ENCODE measurements at places on chromosomes 16 and 17.

DNA sequence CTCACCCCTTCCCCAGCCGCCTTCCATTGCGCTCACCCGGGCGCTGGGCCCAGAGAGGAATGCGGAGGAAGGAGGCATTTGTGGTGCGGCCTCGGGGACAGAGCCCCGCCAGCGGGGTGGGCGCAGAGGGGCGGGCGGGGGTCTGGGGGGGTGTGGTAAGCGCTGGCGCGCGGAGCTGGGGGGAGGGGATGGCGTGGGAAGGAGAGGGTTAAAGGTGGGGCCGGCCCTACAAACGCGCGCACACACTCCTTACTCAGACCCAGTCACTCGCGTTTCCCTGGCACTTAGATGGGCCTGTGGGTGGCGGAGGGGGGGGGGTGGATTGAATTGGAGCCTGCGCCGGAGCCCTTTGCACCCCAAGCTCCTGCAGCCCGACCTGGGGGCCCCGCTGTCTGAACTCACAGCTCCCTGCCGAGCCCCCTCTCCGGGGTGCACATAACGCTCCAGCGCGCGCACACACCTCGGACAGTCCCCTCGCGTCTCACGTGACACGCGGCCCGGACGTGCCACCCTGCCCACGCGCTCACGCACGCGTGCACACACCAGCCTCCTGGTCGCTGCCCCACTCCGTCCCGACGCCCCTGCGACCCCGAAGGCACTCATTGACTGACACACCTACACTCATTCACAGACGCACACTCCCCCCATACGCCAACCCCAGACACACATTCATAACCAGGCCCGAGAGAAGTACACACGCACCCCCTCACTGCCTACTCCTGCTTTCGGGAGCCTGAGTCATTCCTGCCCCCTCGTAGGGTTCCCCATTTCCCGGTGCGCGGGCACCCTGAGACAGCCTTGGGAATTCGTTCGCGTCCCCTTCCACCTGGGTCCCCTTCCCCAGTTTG, 844 bp downstream of the TBKBP1 start:
- DNase-seq, result peak; percentile 69

GRCh38 chr16:14538604-14539003, 91.5 kb downstream of the PARN start:
- DNase-seq, result no peak

GRCh38 chr17:35743626-35744328, 9.3 kb downstream of the GAS2L2 start:
- DNase-seq, result no peak

DNA sequence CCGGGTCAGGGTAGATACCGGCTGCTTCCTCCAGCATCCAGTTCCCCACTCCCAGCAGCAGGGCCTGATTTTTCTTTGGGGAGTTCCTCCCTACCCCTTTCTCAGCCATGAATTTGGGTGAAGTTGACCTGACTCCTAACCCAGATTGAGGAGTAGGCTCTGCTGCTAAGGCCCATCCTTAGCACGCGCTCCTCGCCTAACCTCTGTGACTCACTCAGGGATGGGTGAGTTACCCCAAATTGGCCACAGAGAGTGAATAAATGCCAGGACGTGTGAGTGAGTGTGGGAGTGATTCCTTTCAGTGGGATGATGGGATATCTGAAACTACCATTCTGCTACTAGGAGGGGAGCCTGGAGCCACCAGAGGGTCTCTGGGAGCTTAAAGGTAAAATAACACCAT, 28.9 kb upstream of the ABCC12 start:
- no peak for DNase-seq

GRCh38 chr17:78979780-78980623, at the start of gene LGALS3BP:
LGALS3BP (minus strand) TSS chr17:78979923; CDS start chr17:78977191, 2,732 bp downstream.
- DNase-seq, result peak; percentile 68

DNA sequence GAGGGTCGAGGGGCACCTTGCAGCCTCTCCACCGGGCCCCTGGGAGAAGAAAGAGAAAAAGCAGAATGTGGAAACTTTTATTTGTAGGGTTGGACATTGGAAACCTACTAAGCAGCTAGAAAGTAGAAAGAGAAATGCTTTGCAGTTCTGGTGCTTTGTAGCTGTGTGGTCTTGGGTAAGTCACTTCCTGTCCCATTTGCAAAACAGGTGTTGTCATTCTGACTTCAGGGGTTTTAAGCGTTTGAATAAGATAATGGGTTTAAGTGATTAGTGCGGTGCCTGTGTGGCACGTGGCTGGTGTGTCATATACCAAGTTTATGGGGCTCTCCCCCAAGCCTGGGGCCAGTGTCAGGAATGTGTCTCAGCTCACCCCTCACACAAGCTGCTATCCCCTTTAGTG, 1.6 kb downstream of the CA4 start:
- no peak for DNase-seq

All from left lobe of liver (tissue), 2 donors.